CMK (cell line): ENCODE measurements at places on chromosomes 1 and 21.

GRCh38 chr1:97767381-97767780 is 153.5 kb downstream of the DPYD start:
- DNase-seq = no peak

DNA sequence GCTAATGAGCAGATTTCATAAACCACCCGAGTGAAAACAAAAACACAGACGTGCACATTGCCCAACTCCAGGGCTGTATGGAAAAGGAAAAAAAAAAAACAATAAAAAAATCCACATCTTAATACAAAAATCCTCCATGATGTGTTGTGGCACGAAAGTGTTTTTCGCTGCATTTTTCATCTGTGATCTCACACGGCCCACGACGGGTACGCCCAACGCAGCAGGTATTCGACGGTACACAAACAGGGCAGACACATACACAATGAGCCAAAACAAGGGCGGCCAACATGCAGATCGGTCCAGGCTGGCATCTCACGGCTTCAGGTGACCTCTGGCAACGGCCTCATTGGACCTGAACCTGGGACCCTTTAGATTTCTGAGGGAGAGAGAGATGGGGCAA is 31.1 kb downstream of the CASZ1 start:
- no peak for DNase-seq

GRCh38 chr1:48214820-48215219 is 7.7 kb upstream of the SLC5A9 start:
- no peak for DNase-seq

GRCh38 chr1:164846731-164847691 is 288.0 kb downstream of the PBX1 start:
- DNase-seq = no peak

- DNase-seq = no peak
Observed at GRCh38 chr1:1118011-1118875, 2.4 kb upstream of the C1orf159 start.

DNA sequence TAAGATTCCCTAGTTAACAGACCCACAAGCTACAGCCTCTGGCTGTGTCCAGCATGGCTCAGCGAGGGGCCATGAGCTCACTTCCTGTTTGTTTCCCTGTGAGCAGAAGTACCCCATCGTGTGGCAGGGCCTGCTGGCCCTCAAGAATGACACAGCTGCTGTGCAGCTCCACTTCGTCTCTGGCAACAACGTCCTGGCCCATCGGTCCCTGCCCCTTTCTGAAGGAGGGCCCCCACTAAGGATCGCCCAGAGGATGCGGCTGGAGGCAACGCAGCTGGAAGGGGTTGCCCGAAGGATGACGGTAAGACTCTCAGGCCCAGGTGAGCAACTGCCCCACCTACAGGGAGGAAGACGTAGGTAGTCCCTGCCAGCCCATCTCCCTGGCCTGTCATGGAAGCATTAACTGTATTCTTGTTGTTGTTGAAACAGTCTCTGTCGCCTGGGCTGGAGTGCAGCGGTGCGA is 38.2 kb downstream of the ZBTB17 start:
- DNase-seq = no peak

DNA sequence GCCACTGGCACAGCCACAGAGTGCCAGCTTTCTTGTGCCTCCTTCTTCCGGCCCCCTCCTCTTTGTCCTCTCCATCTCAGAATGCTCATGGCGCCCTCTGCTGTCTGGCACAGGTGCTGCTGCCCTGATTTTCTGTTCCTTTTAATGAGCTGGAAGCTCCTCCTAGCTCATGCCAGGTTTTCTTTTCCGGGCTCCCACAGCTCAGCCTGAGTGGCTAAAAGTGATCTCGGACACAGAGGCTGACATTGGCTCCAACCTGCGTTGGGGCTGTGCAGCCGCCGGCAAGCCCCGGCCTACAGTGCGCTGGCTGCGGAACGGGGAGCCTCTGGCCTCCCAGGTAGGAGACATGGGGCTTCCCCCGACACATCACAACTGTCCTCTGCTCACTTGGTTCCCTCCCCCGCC is 18.7 kb downstream of the CNTN2 start:
- peak; percentile 42 for DNase-seq

DNA sequence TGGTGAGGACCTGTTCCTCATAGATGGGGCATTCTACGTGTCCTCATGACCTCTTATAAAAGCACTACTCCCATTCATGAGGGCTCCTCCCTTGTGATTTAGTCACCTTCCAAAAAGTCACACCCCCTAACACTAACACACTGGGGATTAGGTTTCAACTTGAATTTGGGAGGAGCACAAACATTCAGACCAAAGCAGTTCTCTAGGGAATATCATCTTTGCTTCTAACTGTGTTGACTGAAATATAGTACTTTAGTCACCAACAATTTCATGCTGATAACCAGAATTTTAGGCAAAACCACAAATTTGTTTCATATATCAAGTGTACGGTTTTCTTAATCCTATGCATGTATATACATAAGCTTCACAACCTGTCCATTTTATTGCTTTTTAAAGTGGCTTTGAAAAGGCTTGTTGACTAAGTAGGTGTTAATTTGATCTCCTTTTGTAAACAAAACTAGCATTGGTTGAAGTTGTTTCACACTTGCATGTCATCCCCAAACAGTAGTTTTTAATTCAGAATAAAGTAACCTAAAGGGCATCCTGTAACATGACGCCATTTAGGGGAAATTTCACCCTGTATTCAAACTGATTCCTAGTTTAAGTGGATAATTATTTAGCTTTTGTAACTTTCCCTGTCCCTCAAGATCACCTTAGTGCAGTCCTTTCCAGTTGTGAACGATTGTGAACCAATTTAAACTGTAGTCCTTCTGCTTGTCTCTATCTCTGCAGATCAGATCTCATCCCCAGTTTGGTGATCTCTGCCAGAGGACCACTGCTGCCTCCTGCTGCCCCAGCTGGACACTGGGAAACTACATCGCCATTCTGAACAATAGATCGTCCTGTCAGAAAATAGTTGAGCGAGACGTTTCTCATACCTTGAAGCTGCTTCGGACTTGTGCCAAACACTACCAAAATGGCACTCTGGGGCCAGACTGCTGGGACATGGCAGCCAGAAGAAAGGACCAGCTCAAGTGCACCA is 141.1 kb downstream of the TLR5 start:
- DNase-seq = no peak

- DNase-seq = no peak
Observed at GRCh38 chr1:167602840-167603239, 27.2 kb upstream of the RCSD1 start.

- no peak for DNase-seq
Observed at GRCh38 chr1:206784471-206784903, 12.2 kb upstream of the IL10 start.

DNA sequence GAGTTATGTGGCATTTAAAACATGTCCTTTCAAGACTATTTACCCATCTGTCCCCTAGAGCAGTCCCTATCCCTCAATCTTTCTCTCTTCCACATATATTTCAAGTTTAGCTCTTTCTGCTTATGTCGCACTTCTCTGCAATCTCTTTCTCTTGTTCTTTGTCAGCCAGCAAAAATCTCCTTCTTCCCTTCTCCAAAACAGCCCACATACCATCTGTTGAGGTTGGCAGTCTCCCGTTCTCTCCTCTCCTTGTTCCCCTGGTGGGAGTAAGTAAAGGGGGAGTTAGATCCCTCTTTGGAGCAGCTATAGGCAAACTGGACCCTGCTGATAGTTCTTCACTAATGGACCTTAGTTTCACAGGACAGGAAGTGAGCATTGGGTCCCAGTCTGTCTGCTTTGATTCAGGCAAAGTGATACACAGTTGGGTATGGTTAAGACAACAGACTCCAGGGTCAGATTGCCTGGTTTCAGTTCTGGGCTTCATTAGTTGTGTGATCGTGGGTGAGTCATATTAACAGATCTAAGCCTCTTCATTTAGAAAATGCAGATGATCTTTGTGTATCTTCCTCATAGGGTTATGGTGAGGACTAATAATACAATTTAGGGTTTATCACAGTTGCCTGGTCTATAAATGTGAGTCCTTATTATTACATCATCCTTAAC is 19.7 kb downstream of the BRINP2 start:
- no peak for DNase-seq

GRCh38 chr1:198054510-198054909 is 102.3 kb upstream of the NEK7 start:
- DNase-seq = no peak

DNA sequence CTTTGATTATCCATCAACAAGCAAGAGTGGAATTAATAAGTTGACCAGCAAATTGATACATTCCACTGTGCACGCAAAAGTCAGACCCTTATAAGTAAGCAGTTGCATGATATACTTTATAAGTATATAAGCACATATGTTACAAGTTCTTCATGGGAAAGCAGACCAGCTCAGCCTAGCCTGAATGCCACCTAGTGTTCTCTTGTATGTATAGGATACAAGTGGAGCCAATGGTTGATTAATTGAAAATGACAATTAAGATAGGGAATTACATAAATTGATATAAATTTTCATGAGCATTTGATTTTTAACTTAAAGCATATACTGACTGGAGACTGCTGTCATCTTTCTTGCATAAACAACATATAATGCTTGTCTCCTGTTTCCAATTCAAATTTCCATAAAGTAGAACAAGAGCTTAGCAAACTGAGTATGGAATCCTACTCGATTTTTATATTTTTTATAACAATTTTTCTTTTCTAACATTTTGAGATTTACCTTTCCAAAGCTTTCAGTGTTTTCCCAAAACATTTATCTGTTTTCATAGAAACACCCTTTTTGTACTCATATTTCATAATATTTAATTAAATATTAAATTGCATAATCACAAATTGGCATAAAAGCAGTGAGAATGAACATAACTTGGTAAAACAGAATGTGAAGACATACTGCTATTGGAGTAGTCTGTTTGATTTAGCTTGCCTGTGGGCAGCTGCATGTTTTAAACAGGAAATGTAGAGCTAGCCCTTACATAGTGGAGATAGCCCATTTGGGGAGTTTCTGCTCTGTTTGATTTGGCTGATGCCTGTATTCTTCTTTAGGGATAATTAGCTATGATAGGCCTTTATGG is 62.8 kb downstream of the MAGI3 start:
- peak; percentile 5 for DNase-seq

DNA sequence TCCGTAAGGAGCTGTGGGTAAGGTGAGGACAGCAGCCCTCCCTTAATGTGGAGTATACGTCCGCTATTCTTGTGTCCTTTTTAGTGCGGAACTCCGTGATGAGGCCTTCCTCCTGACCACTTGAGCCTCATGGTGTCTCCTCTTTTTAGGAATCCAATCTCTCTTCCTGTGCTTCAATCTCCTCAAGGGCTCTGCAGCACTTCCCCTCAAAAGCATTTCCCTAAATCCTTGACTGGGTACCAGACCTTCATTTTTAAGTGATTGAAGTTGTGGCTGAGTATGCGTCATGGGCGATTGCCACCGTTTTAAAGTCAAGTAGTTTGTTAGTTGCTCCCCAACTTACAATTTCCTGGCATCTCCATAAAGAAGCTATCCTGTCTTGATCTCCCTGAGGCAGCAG is 62.8 kb downstream of the SAMSN1 start:
- DNase-seq = no peak

DNA sequence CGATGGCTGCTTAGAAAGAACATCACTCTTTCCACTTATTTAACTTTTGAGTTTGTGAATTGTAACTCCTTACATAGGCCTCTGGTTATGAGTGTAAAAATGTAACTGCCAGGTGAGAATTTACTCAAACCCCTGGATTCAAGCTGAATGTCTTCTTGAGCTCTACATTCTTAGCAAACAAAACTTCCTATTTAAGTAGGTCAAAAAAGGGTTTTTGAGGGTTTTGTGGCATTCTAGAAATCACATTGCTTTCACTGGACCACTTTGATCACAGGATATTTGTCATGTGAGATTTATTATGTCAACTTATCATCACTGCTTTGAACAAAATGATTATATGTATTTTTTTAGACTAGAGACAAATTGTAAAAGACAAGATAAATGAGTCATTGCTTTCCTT is 5.7 kb downstream of the IL23R start:
- no peak for DNase-seq

- DNase-seq = no peak
Observed at GRCh38 chr1:63042278-63042677, 258.3 kb downstream of the ATG4C start.

DNA sequence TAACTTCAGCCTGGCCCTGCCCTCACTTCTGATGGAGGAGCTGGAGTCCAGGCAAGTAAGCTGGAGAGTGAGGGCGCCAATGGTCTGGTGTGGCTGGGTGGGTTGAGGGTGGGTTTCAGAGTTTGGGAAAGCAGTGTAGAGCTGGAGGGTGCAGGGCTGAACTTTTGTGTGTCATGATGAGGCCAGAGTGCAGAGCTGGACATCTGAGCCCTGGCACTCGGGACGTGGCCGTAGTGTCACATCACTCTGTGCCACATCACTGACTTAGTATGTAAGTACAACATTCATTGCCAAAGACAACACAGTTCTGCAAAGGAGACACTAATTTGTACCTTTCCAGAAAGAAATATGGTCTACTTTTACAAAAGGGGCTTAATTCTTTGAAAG is 15.8 kb downstream of the SPATA46 start:
- DNase-seq = no peak

- no peak for DNase-seq
Observed at GRCh38 chr21:42417533-42417932, 13.8 kb downstream of the UBASH3A start.

- no peak for DNase-seq
Observed at GRCh38 chr1:21546122-21546825, 37.1 kb downstream of the ALPL start.

GRCh38 chr1:10950316-10951172 is 61.9 kb upstream of the TARDBP start:
- no peak for DNase-seq

DNA sequence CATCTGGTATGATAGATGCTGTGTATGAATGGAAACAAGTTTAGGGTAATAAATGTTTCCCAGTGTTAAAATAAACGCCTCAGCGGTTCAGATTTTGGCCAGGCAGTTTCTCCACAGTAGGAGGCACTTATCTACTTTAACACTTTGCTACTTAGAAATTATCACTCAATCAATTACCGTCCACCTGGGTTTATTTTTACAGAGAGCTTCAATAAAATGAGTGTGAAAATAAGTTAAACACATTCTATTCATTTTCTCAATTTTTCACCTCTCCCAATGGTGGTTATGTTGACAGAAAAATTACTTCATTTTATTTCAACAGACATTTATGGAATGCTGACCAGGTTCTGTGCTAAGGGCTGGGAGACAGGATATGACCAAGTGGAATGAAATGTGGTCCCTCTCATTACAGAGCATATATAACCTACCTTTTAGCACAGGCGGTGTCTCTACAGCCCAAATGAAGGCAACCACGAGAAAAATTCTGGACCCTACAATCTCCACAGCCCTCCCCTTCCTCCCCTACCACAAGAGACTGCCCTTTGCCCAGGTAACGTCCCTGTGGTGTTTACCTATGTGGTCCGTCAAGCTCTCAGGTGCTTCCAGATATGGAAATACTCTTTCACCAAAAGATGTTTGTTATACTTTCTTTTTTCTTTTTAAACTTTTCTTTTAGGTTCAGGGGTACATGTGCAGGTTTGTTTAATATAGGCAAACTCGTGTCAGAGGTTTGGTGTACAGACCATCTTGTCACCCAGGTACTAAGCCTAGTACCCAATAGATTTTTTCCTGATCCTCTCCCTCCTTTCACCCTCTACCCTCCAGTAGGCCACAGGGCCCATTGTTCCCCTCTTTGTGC is 105.5 kb downstream of the HLCS start:
- DNase-seq = no peak
